Stimulated activated CD4-positive, alpha-beta T cell treated with anti-CD3 and anti-CD28 coated beads, Interleukin-15, amount 100 ng/mL, for 1 hour (primary cell): ENCODE measurements at places on chromosomes 4 and X.
A peak's percentile ranks its signal among the peaks of the same experiment; 100 is the strongest.

- DNase-seq, result no peak
Measured at GRCh38 chr4:145773581-145774234, 93.8 kb downstream of the C4orf51 start.

DNA sequence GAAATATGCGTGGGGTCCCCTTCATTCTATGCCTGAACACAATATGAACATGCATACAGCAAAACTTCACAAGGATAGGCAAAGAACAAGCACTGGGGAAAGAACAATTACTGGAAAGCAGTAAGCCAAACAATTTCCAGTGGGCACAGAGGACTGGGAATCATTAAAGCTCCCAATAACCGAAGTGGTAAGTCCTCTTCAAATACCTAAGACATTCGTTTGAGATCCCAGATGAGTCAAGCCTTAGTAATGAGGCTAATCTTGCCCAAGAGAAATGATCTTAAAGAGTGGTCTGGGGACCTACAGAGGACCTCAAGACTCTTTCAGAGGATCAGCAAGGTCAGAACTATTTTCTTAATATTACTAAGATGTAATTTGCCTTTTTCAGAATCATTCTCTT is 28.6 kb downstream of the ANAPC10 start:
- DNase-seq, result no peak

DNA sequence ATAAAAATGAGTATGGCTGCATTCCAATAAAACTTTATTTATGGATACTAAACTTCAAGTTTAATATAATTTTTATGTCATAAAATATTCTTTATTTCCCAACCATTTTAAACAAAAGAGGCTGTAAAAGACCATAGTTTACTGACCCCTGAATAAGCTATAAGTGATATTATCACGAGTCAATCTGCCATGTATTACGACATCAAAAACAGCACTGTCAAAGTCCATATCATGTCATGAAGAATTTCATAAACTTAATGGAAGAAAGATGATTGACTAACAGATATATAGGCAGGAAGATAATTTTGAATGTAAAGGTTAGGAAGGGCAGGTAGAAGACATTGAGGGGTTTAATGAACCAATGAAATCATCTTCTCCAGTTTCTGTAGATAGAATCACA is 18.2 kb downstream of the TMEM156 start:
- no peak for DNase-seq

GRCh38 chr4:67342291-67342690 is 203.0 kb downstream of the CENPC start:
- no peak for DNase-seq

DNA sequence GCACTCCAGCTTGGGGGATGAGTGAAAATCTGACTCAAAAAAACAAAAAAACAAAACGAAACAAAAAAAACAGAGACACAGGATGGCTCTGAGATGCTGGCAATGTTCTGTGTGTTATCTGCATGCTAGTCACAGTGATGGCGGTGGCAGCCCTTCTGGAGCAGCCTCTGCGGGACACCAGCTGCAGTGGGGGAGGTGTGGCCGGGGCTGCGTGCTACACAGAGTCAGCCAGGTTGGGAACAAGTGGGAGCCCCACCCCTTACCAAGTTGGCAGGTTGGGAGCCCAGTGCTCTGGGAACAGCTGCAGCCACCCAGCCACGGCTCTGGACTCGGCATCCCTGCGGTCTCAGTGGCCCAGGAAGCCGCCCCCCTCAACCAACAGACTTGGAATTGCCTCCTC is 206.5 kb upstream of the ZFP42 start:
- no peak for DNase-seq

- DNase-seq, result no peak
Measured at GRCh38 chrX:77922787-77923186, 12.3 kb downstream of the ATP7A start.

- no peak for DNase-seq
Measured at GRCh38 chr4:59698041-59698440, 1502.1 kb upstream of the ADGRL3 start.

DNA sequence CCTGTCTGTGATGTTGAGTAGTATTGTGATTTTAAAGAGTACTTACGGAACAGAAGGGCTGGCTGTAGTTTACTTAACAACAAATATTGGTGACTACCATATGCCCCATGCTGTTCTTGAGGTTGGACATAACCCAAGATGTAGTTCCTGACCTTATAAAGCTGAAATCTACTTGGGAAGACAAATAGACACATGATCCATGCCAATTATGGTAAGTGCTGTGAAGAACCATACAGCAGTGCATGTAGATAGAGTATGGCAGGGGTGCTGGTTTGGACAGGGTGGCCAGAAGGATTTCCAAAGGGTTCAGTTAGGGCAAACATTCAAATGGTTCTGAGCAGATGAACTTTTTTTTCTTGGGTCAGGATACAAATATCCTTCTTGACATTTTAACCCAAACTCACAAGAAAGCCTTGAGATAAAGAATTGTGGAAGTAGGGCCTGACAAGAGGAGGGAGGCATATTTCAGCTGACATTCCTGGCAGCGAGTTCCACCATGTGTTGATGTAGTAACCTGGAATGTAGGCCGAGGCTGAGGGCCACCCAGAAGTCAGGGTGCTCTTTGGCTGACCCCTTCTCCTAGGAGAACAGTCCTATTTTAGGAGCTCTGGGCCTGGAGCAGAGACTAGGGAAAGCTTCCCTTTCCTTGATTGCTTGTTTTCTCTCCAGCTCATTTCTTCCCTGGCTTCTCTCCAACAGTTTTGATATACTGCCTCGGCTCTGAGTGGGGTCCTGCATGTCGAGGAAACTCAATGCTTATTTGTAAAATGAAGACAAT is 74.2 kb downstream of the FREM3 start:
- DNase-seq, result no peak

GRCh38 chr4:106273831-106274230 is 42.2 kb downstream of the TBCK start:
- DNase-seq, result no peak

GRCh38 chr4:47374477-47374876 is 89.0 kb downstream of the COMMD8 start:
- DNase-seq, result no peak

DNA sequence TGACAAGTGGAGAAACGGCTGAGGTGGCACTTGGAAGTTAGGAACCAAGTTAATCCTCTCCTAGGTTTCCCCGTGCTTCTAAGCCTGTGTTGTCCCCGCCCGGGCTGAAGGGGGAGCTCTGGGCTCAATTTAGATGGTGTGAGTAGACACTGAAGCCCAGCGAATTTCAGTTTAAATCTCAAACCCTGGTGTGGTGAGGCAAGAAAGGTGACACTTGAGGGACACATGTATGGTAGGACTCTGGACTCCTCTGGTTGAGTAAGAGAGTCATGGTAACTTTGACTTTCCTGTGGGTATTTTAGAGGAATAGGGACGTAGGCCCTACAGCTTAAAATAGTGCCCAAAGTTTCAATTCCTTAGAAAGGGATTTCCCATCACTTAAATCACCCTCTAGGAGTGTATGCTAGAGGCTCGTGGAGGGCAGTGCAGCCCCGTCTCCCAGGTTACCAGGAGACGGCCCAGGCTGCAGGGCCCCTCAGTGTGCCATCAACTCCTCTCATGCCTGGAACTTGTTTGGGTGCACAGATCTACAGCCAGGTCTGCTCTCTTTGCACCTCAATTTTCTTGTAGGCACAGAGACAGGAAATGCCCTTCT is 24.0 kb downstream of the HAND2 start:
- peak; percentile 20 for DNase-seq

DNA sequence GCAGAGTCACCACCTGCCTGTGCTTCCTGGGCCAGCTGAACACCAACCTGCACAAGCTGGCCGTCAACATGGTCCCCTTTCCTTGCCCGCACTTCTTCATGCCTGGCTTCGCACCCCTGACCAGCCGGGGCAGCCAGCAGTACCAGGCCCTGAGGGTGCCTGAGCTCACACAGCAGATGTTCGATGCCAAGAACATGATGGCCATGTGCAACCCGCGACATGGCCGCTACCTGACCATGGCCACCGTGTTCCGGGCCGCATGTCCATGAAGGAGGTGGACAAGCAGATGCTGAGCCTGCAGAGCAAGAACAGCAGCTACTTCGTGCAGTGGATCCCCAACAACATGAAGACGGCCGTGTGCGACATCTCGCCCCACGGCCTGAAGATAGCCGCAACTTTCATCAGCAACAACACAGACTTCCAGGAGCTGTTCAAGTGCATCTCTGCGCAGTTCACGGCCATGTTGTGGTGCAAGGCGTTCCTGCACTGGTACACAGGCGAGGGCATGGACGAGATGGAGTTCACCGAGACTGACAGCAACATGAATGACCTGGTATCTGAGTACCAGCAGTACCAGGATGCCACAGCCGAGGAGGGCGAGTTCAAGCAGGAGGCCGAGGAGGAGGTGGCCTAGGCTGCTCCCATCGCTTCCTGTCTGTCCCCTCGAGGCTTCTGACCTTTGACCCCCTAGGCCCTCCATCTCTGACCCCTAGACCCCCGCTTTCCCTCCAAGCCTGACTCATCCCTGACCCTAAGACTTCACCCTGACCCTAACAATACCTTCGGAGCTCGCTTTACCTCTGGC is 170.3 kb downstream of the THOC2 start:
- no peak for DNase-seq

DNA sequence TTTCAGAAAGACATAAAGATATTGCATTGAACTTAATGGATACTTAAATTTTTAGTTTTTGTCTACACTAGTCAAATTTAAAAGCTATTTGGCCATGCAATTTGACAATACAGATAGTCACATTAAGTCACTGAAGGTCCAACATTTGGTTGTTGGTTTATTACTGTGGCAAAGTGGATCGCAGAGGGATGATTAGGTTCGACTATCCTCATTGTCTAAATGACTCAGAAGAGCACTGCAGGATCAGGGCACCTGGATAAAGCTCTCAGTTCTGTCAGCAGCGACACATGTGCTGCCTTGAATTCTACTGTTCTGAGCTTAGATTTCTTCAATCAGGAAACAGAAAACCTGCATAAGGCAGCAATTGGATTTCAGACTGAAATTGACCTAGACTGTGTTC is 130.7 kb downstream of the AMELX start:
- no peak for DNase-seq

GRCh38 chrX:130654409-130654950 is 248.5 kb downstream of the ENOX2 start:
- no peak for DNase-seq

DNA sequence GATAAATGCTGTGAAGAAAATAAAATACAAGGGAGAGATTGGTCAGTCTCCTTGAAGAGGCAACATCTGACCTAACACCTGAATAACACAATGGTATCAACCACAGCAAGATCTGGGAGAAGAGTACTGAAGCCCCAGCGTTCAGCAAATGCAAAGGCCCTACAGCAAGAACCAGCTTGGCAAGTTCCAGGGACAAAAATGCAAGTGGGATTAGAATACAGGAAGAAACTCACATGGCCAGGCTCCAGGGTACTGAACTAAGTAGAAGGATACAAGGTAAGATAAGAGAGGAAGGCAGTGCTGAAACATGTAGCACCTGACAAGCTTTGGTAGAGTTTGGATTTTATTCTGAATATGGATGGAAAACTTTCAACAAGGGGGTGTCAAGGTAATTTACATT is 3.6 kb downstream of the SMIM14 start:
- DNase-seq, result no peak

DNA sequence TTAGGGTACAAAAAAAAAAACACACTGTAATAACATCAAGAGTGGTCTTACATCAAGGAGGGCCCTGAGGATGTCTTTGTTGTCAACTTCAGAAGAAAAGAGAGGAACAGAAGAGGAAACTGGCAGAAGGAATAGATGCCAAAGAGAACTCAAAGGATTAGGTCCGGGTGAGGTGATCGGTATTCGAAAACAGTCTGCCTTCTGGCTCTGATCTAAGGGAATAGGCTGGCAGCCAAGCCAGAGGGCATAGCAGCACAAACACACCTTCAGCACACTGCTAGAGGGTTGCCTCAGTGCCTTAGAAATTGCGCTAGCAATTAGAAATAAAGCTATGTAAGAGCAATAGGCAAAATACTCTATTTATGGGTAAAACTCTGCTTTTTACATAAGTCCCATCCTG is 91.4 kb upstream of the TTC29 start:
- DNase-seq, result no peak

GRCh38 chr4:107640878-107641277 is 79.2 kb downstream of the PAPSS1 start:
- no peak for DNase-seq

DNA sequence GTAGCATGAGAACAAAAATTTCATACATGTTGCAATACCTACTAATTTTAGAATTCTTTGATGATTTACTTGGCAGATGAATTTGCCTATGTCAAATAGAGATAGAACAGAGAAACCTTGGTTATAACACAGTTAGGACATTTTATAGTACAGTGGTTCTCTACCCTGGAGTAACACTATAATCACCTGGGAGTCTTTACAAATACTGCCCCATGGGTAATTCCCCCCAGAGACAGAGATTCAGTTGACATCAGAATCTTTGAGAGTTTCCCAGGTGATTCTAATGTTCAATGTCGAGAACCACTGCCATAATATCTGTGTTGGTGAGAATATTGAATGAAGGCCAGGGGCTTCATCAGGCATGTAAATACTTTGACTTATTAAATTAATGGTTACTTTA is 401.3 kb upstream of the NDST4 start:
- DNase-seq, result no peak

GRCh38 chr4:71107726-71108125 is 114.3 kb downstream of the DCK start:
- no peak for DNase-seq

DNA sequence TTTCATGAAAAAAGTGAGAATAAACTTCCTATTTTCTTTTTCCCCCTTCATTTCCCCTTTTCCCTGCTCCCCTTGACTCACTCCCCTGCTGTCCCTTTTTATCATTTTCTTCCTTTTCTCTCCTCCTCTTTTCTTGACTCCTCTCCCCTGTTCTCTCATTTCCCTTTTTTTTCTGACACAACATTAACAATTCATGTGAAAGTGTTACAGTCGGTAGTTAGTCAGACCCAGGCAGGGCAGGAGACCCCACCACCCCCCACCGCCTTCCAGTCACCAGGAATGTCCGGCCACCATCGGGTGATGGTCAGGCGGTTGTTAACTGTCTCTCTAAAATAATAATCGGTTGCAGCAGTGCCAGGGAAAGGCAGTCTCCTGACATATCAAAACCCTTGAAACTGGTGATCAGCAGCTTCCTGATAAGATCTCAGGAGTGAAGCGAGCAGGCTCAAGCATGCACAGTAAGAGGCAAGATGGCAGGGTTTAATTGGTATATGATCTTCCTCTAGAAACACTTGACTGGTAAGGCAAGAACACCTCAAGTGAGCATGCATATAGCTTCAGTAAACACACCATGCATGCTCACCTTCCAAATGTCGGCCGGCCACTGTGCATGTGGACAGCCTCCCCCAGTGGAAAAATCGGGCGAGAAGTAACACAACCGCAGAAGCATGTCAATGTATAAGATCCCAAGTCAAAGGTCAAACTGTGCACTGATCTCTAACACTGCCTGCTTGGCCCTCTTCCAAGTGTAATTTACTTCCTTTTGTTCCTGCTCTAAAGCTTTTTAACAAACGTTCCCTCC is 191.4 kb downstream of the NDST4 start:
- no peak for DNase-seq
